ENCODE measurements at places on chromosomes 7 and 10.
A peak's percentile ranks its signal among the peaks of the same experiment; 100 is the strongest.

DNA sequence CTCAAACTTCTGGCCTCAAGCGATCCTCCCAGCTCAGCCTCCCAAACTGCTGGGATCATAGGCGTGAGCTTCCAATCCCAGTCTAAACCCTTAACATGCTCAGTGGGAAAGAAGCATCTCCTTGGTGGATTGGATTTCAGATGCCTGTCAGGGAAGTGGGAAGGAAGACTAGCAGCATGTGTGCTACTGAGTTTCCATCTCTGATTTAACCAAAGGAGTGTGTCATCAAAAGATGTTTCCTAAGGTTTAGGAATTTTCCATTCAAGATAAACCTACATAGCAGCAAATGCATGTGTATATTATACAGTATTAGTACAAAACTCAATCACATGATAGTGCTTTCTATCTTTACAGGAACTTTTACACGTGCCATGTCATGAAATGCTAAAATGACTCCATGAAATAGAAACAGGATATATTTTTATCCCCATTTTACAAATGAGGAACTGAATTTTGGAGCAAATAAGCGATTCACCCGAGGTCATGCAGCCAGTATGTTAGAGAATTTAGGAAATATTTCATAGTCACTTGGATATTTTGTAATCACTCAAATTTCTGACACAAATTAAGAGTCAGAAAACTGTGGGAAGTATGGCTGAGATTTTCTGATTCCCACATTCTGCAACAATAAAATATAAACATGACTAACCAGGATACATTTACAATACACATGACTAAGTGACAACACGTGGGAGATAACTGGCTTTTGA, 11.4 kb upstream of the TMEM26 start:
- DNase-seq: no peak

DNA sequence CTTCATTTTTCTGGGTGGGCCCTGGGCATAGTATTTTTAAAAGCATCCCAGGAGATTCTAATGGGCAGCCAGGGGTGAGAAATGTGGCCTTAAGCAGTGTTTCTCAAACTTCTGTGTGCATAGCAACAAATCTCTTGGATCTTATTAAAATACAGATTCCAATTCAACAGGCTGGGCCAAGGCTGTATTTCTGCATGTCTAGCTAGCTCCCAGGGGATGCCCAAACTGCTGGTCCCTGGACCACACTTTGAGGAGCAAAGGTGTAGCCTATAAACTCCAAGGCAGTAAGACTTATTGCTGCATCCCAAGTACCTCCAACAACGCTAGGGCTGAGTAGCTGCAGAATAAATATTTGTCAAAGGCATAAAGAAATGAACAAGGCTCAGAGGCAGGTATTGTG, 292.9 kb upstream of the ZMIZ1 start:
- DNase-seq: no peak

- no peak for DNase-seq
Observed at GRCh38 chr7:139937715-139938114, 108.7 kb downstream of the TBXAS1 start.

- peak; percentile 8 for DNase-seq
Observed at GRCh38 chr10:130924138-130924819, 387.2 kb downstream of the TCERG1L start.

DNA sequence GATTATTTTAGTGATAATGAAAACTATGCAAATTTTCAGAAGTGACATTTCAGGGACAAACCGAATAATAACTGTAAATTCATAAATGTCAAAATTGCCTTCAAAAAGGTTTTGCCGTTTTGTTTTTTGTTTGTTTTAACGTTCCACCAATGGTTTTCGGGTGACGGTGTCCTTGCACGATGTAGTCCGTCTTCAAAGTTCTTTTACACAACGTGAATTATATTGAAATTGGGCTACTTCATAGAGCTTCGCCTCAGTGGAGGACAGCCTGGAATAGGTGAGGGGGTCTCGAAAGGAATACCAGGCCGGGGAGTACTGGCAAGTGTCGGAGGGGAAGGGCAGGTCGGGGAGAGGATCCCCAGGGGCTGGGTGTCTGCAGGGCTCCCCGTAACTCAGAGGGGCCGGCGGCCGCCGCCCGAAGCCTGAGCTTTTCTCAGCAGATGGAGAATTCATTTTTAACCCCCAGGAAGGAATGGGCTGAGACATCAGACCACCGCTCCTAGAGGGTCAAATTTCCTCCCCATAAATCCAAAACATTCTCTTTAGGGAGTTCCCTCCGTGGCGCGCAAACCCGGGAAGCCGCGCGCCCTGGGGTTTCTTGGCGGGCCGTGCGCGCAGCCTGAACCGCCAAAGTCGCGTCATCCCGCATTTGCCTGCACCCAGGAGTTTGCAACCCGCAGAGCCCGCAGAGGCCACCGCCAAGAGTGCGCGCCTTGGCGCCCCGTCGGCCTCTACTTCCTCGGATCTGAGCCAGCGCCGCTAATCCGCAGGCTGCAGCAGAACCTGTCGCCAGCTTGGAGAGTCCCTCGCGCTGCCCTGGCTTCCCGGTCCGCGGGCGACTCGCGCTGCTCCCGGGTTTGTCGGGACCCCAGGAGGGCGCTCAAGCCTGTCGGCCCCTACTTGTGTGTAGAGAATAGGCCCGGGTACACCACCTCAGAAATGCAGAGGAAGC, 17.3 kb upstream of the EVX1 start:
- no peak for DNase-seq

DNA sequence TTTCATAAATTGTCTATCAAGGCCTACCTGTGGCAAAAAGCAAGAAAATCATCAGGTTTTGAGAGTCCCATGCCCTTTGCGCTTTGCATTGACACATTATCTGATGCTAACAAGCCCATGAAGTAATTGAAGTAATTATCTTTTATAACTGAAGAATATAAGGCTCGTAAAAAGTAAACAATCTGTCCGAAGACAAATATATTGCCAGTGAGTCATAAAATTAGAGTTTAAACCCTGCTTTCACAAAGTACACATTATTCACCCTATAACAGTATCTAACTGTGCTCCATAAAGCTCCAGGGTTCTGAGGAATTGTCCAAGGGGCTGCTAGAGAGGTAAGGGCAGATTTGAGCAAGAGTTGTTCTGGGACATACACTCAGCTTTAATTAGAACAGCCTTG, 102.3 kb upstream of the PPP1R3A start:
- no peak for DNase-seq

DNA sequence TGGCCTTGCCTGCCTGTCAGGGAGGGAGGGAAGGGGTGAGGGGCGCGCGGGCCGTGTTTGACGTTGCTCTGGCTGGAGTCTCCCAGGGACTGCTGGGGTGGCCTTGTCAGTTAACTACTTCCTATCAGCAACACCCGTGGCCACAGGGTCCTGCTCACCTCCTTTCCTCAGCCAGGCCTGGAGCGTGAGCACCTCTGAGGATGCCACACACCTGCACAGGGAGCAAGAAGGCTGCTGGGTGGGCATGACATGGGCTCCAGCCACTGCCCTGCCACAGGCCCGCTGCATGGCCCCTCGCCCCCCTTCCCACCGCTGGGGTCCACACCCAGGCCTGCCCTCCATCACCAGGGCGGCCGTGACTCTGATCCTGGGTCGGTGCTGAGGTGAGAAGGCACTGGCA, 212.4 kb downstream of the ELFN1 start:
- no peak for DNase-seq

GRCh38 chr10:69901628-69902505, 100.2 kb downstream of the COL13A1 start:
- DNase-seq: no peak

Measured in T-helper 2 cell (primary cell).